WTC11 (cell line): ENCODE measurements at places on chromosomes 2 and 18.

DNA sequence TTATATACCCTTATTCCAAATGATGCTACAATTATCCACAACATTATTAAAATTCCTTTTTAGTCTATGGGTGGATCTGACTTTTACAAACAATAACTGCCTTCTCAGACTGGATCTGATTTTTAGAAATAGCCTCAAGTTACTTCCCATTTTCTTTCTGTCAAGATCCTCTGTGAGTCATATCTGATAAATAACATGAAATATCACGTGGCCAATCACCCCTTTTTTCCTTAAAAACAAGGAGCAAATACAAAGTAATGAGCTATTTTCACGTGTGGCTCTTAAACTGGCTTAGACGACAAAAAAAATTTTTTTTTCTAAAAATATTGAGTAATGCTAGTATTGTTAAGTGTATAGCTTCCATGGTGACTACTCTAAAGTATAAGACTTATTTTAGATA is 6.7 kb downstream of the PELI1 start:
- no peak overlapping the region for H3K4me3 ChIP-seq
- peaks cover 86% of the 10 kb centered on the region for H3K4me1 ChIP-seq
- no peak for DNase-seq
- H3K27ac ChIP-seq, result no peak overlapping the region
- no peaks in the 10 kb centered on the region for H3K27me3 ChIP-seq
- peaks cover 5% of the 10 kb centered on the region for H3K36me3 ChIP-seq

- H3K27me3 ChIP-seq, result no peaks in the 10 kb centered on the region
- no peaks in the 10 kb centered on the region for H3K36me3 ChIP-seq
- no peak for DNase-seq
- H3K4me1 ChIP-seq, result peaks cover 8% of the 10 kb centered on the region
- H3K4me3 ChIP-seq, result no peak overlapping the region
- no peak overlapping the region for H3K27ac ChIP-seq
Measured at GRCh38 chr18:12518326-12518725, 110.6 kb downstream of the PRELID3A start.

GRCh38 chr2:101076581-101076980 is 74.5 kb downstream of the RPL31 start:
- no peak overlapping the region for H3K4me3 ChIP-seq
- no peaks in the 10 kb centered on the region for H3K27me3 ChIP-seq
- H3K27ac ChIP-seq, result no peak overlapping the region
- no peak for DNase-seq
- H3K4me1 ChIP-seq, result peaks cover 6% of the 10 kb centered on the region
- H3K36me3 ChIP-seq, result peaks cover 58% of the 10 kb centered on the region

- no peak overlapping the region for H3K4me3 ChIP-seq
- peaks cover 7% of the 10 kb centered on the region for H3K4me1 ChIP-seq
- DNase-seq, result no peak
- H3K27ac ChIP-seq, result no peak overlapping the region
Measured at GRCh38 chr18:27520401-27520800, 335.3 kb upstream of the CHST9 start.

DNA sequence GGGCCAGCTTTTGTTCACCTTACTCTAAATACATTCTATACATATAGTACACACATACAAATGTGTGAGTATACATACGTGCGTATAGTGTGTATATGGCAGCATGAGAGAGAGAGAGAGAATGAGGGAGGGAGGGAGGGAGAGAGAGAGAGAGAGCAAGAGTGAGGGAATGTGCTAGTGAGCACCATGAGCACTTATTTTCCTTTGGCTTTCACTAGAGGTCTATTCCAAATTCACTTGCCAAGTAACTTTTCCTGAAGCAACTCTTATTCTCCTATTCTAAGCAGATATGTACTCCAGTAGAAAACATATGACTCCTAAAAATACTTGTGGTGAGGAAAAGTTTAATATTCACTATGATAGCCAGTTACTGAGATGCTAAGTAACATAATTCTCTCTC is 85.7 kb downstream of the COBLL1 start:
- no peak overlapping the region for H3K27ac ChIP-seq
- H3K36me3 ChIP-seq, result no peaks in the 10 kb centered on the region
- DNase-seq, result no peak
- H3K4me3 ChIP-seq, result no peak overlapping the region

- no peak overlapping the region for H3K4me3 ChIP-seq
- no peaks in the 10 kb centered on the region for H3K27me3 ChIP-seq
- 0 out of 2 replicates have a peak, but pooled peaks cover 5% of the 10 kb centered on the region for H3K36me3 ChIP-seq
- H3K4me1 ChIP-seq, result peaks cover 21% of the 10 kb centered on the region
- H3K27ac ChIP-seq, result no peak overlapping the region
Measured at GRCh38 chr2:54419855-54420523, 36.1 kb upstream of the SPTBN1 start.

GRCh38 chr2:17583166-17583565 is 42.7 kb downstream of the VSNL1 start:
- no peak overlapping the region for H3K4me3 ChIP-seq
- no peak for DNase-seq
- H3K27ac ChIP-seq, result peak overlapping the region; percentile 12; the same call in 1 of the 2 replicates
- no peaks in the 10 kb centered on the region for H3K27me3 ChIP-seq
- peaks cover 20% of the 10 kb centered on the region for H3K36me3 ChIP-seq

- H3K27me3 ChIP-seq, result no peaks in the 10 kb centered on the region
- peaks cover 18% of the 10 kb centered on the region for H3K4me1 ChIP-seq
- DNase-seq, result no peak
- no peaks in the 10 kb centered on the region for H3K36me3 ChIP-seq
- H3K4me3 ChIP-seq, result no peak overlapping the region
- no peak overlapping the region for H3K27ac ChIP-seq
Measured at GRCh38 chr18:59650266-59650820, 46.9 kb downstream of the CCBE1 start.

GRCh38 chr18:24413148-24413547 is 13.3 kb upstream of the IMPACT start:
- peak; percentile 58 for DNase-seq
- no peak overlapping the region for H3K4me3 ChIP-seq
- H3K4me1 ChIP-seq, result peaks cover 19% of the 10 kb centered on the region
- H3K36me3 ChIP-seq, result no peaks in the 10 kb centered on the region

DNA sequence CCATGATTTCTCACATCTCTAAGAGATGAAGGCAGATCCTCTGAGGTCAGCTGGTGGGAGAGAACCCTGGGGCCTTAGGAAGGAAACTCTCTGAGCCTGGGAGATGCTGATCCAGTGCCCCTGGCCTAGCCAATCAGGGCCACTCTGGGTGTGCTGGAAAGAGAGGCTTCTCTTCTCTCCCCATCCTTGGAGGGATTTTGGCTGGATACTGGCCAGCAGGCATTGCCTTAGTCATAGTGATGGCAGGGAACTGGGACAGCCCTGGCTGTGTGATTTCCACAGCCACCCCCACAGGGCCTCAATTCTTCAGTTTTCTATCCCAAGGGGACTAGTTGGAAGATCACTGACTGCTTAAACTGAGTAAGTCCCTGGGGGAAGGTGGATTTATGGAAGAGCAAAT is 26.6 kb upstream of the PLB1 start:
- H3K4me3 ChIP-seq, result no peak overlapping the region
- H3K27me3 ChIP-seq, result no peaks in the 10 kb centered on the region; the same call in 1 of the 2 replicates
- no peaks in the 10 kb centered on the region for H3K4me1 ChIP-seq
- DNase-seq, result no peak
- H3K27ac ChIP-seq, result no peak overlapping the region

GRCh38 chr2:31011587-31011986 is 126.7 kb downstream of the GALNT14 start:
- H3K36me3 ChIP-seq, result no peaks in the 10 kb centered on the region
- DNase-seq, result no peak
- H3K27me3 ChIP-seq, result no peaks in the 10 kb centered on the region
- H3K4me3 ChIP-seq, result no peak overlapping the region
- H3K4me1 ChIP-seq, result peaks cover 11% of the 10 kb centered on the region

GRCh38 chr2:224724331-224724730 is 8.2 kb upstream of the CCDC195 start:
- H3K27ac ChIP-seq, result no peak overlapping the region
- no peaks in the 10 kb centered on the region for H3K4me1 ChIP-seq
- H3K4me3 ChIP-seq, result no peak overlapping the region
- no peaks in the 10 kb centered on the region for H3K27me3 ChIP-seq
- DNase-seq, result no peak

DNA sequence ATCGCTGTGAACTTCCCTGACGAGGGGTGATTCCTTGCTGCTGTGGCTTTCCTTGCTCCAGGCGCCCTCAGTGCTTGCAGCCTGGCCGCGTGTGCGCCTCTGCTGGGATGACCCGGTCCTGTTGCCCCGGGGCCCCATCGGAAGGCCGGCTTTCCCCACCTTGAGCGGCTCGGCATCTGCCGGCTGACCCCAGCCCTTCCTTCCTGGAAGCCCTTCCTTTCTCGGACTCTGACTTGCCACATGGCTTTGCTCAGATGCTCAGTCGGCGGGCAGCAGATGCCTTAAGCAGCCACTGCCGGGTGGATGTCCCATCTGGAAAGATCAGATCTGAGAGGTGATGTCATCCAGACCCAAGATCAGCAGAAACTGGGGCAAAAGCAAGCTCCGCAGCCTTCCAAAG is 100.5 kb upstream of the ODC1 start:
- DNase-seq, result peak; percentile 29
- H3K4me3 ChIP-seq, result no peak overlapping the region

DNA sequence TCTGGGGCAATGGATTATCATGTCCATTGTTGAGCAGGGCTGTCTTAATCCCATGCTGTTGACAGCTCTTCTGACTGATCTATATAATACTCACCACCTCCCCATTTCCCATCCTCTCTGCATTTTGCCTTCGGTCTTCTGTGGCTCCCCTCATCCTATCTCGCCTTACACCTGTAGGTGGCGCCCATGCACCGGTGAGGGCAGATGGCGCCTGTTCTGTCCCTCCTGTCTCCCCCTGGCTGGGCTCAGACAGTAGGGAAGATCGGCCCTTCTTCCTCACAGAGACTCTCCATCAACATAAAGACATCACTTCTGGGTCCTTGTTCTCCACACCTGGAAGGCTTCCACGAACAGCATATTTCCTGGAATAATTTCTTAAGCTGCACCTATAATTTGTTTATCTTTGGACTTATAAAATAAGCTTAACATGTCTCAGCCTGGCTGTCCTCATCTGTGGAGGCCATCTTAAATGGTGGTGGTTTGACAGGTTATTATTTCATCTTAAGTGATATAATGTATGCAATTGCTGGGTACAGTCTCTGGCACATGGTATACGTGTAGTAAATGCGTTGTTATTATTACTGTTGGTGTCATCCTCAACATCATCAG is 10.9 kb upstream of the CDH20 start:
- peaks cover under 1% of the 10 kb centered on the region; the same call in 1 of the 2 replicates for H3K4me1 ChIP-seq
- peaks cover 6% of the 10 kb centered on the region for H3K36me3 ChIP-seq
- no peaks in the 10 kb centered on the region for H3K27me3 ChIP-seq
- no peak overlapping the region for H3K4me3 ChIP-seq
- H3K27ac ChIP-seq, result no peak overlapping the region
- peak; percentile 89 for DNase-seq

GRCh38 chr18:33761363-33761762 is 183.3 kb downstream of the ASXL3 start:
- H3K36me3 ChIP-seq, result no peaks in the 10 kb centered on the region
- H3K27ac ChIP-seq, result no peak overlapping the region
- no peak overlapping the region for H3K4me3 ChIP-seq
- no peaks in the 10 kb centered on the region for H3K4me1 ChIP-seq
- no peak for DNase-seq

DNA sequence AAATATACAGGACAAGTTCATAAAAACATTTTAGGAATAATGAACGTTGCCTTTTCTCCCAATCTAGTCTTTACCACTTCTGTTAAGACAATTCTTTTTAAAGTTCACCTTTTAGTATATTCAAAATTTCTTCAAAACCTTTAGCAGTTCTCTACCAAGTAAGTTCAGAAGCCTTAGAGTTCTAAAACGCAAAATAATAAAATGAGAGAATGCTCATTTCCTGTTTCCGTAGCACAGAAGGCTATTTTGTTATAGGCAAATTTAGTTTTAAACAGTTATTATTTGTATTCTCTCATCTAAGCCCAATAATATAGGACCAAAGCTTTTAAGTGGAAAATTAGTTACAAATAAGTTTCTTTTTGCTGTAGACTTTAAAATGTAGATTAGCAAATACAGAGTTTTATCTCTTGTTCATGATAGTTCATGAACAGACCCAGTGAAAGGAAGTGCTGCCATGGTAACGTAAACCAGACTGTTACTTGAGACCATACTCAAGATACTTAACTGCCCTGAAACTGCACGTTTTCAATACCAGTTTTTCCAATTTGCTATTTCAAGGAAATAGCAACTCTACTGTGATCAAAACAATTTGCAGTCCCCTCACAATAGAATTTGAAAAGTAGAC is 173.1 kb upstream of the STON1 start:
- no peak for DNase-seq
- peaks cover 20% of the 10 kb centered on the region for H3K4me1 ChIP-seq
- no peak overlapping the region for H3K4me3 ChIP-seq
- H3K27me3 ChIP-seq, result no peaks in the 10 kb centered on the region
- H3K36me3 ChIP-seq, result peaks cover 19% of the 10 kb centered on the region
- H3K27ac ChIP-seq, result peak overlapping the region; percentile 54; the same call in 1 of the 2 replicates

DNA sequence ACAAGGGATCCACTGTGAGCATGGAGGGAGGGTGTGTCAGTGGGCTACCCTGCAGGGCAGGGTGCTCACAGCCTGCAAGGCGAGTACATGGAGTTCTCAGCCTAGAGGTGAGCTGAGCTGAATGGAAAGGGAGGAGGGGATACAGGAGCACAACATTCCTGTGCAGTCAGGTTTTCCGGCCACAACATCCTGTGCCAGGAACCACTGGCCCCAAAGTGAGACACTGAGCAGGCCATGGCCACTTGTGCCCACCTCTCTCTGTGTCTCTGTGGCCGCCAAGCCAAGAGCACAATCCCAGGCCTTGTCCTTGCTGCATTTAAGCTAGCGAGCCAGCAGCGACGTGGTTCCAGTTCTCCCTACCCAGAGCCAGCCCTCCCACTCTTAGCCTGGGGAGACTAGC is 6.1 kb downstream of the DOK1 start:
- H3K4me1 ChIP-seq, result peaks cover 13% of the 10 kb centered on the region
- H3K27me3 ChIP-seq, result peaks cover 60% of the 10 kb centered on the region
- H3K4me3 ChIP-seq, result no peak overlapping the region
- H3K36me3 ChIP-seq, result no peaks in the 10 kb centered on the region

GRCh38 chr2:62335612-62336011 is 139.7 kb downstream of the B3GNT2 start:
- peaks cover 3% of the 10 kb centered on the region for H3K36me3 ChIP-seq
- peaks cover 36% of the 10 kb centered on the region for H3K4me1 ChIP-seq
- no peak for DNase-seq
- H3K27ac ChIP-seq, result no peak overlapping the region
- H3K4me3 ChIP-seq, result no peak overlapping the region
- H3K27me3 ChIP-seq, result no peaks in the 10 kb centered on the region

GRCh38 chr2:86194751-86195054 is 559 bp downstream of the IMMT start:
- peak overlapping the region; percentile 90 for H3K4me3 ChIP-seq
- peak; percentile 95 for DNase-seq
- peaks cover 26% of the 10 kb centered on the region for H3K4me1 ChIP-seq
- H3K36me3 ChIP-seq, result peaks cover 8% of the 10 kb centered on the region; the same call in 1 of the 2 replicates

- DNase-seq, result no peak
- no peaks in the 10 kb centered on the region for H3K27me3 ChIP-seq
- 0 out of 2 replicates have a peak, but pooled peaks cover 2% of the 10 kb centered on the region for H3K36me3 ChIP-seq
- H3K27ac ChIP-seq, result no peak overlapping the region
- peaks cover 27% of the 10 kb centered on the region for H3K4me1 ChIP-seq
- no peak overlapping the region for H3K4me3 ChIP-seq
Measured at GRCh38 chr2:12320027-12320734, 396.6 kb upstream of the TRIB2 start.

- H3K27me3 ChIP-seq, result no peaks in the 10 kb centered on the region; the same call in 1 of the 2 replicates
- no peak overlapping the region for H3K4me3 ChIP-seq
- DNase-seq, result no peak
- no peak overlapping the region for H3K27ac ChIP-seq
- H3K4me1 ChIP-seq, result no peaks in the 10 kb centered on the region
Measured at GRCh38 chr18:44341759-44342158, 338.9 kb upstream of the SETBP1 start.
